Sigmoid colon (tissue), 7 donors: ENCODE measurements at places on chromosomes 4 and X. TPM values are rescaled to one million over a fixed set of nuclear protein-coding genes. Genes with fewer than 3 reads are reported as not detected.

- DNase-seq: no peak
Observed at GRCh38 chrX:44299177-44299576, 44.3 kb downstream of the EFHC2 start.

GRCh38 chrX:16445166-16445752, 204.7 kb upstream of the S100G start:
- no peak for DNase-seq

DNA sequence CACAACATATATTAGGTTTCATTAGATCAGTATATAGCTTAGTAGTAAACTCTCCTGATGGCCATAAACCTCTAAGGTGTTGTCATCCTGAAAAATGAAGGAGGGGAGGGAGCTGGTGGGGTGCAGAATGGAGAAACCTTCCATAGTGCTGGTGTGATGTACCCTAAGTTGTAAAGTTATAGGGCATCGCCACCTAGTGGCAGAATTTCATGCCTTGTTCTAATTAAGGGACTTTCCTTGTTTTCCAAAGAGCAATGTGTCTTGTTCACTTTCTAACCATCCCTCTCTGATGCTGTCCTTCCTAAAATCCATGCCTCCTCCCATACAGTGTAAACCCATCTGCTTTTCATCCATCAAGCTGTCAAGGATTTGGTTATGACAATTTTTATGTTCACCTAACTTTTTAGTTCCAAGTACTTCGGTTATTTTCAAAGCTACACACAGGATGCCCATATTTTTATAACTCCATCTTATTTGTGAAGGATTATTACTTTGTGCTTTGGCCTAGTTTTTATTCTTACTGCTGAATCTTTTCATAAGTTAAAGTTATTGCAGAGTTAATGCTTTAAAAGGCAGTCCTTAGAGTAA, 4.5 kb downstream of the NBDY start:
- DNase-seq: peak; percentile 71

- DNase-seq: no peak
Observed at GRCh38 chr4:99052902-99053301, 35.7 kb downstream of the ADH5 start.

DNA sequence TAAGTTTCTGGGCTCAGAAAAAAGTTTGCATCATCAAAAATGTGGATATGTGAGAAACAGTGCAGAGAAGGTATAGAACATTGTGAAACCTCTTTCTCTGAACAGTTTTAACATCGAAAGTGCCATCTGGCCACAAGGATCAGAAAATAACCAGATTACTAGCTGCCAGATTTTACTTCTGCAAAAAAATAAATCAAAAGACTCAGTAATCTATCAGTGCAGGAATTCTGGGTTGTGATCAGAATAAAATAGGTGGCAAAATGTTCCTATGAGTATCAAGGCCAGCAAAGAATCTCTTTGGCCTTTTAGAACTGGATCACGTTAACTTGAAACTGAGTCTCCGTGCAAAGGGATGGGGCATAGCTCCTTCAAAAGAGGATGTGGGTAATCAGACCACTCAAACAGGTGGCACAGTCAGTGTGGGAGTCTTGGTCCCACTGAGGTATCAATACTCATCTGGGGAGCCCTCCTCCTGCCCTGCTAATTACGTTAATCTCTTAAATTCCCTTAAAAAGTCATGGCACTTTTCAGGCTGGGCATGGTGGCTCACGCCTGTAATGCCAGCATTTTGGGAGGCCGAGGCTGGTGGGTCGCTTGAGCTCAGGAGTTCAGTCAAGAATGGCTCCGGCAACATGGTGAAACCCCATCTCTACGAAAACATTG, 26.7 kb upstream of the RBM47 start:
- DNase-seq: no peak

GRCh38 chr4:47075262-47075661, 43.9 kb downstream of the GABRB1 start:
- DNase-seq: no peak

GRCh38 chr4:156948133-156948532, 23.5 kb downstream of the PDGFC start:
- DNase-seq: no peak

- no peak for DNase-seq
Observed at GRCh38 chr4:55032179-55032578, 93.2 kb downstream of the KDR start.

GRCh38 chrX:15366506-15367352, 17.5 kb downstream of the VEGFD start:
- no peak for DNase-seq

- no peak for DNase-seq
Observed at GRCh38 chr4:53088152-53088551, 226.0 kb downstream of the RASL11B start.

DNA sequence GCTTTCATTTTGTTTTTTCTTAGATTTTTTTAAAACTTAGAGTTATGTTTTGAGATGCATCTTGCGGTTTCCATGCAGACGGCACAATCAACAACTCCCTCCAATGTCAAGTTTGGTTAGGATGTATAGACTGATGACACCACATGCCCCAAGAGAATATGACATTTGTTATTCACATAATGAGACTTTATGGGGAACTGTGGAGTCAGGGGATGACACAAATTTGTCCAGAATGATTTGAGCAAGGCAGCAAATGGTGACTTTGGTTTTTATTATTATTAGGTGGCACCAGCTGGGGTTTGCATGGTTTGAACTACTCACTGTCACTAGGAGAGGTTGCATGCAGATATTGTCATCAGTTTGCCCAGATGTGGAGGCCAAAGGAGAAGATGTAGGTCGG, 461.8 kb upstream of the PRKX start:
- no peak for DNase-seq

DNA sequence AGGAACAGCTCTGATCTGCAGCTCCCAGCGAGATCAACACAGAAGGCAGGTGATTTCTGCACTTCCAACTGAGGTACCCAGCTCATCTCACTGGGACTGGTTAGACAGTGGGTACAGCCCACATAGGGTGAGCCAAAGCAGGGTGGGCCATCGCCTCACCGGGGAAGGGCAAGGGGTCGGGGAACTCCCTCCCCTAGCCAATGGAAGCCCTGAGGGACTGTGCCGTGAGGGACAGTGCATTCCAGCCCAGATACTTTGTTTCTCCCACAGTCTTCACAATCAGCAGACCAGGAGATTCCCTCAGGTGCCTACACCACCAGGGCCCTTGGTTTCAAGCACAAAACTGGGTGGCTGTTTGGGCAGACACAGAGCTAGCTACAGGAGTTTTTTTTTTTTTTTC, 555.9 kb downstream of the BCOR start:
- no peak for DNase-seq

DNA sequence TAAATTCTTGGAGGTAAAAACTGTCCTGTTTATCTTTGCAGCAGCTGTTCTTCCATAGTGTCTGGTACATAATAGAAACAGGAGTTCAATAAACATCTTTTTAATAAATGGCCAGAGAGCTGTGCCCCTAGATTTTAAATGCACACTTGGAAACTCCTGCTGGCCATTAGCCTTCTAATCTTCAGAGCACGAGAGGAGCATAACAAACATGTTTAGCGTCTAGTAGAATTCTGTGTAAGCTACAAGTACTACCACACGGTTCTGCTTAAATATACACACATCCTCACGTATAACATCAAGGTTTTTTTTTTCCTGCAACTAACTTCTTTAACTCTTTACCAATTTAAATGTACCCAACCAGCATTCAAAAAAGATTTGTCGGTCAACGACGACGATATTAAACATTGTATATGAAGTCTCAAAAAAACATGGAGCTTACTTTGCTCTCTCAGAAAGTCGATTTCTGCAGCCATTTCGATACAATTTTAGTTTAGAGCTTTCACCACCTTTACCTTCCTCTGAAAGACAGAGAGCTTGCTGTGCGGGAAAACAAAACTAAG, 628 bp downstream of the SCLT1 start:
- DNase-seq: no peak

DNA sequence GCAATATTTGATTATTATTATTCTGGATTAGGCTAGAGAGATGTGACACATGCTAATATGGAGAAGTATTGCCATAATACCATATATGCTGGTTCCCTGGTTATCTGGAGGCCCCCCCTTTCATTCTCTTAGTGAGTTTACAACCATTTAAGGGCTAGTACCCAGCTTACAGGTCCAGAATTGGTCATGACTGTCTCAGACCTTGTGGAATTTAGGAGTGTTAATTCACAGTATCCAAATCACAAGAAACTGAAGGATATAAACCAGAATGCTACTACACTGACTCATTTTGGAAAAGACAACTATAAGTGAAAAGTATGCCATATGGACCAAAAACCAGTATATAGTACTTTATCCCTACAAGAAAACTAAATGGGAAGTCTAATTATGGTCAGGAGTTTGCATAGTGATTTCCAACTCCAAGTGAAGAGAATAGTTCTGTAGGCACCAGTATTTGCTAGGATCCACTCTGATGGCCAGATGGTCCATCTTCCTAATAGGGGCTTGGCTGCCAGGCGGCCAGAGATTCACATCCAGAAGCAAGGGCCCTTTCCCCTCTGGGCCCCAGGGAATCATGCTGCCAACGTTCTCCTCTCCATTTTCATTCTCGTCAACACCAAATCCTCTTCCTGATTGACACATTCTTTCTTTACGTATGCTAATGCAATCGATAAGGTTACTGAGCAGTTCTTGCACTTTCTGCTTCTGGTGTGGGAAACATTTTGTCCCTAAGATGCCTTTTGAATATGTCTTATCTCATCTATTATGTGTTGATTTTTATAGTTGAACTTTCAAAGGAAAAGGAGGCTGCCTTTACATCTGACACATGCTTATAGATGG, 123.6 kb downstream of the SHROOM3 start:
- no peak for DNase-seq

- DNase-seq: no peak
Observed at GRCh38 chrX:12421918-12422317, 283.6 kb downstream of the FRMPD4 start.

GRCh38 chr4:73883306-73883705, 14.1 kb downstream of the CXCL1 start:
- DNase-seq: no peak

RNF150 gene
- 61.8 TPM for total RNA-seq

SPACA5 gene
- not detected for total RNA-seq

RS1 gene
- not detected for total RNA-seq

BRS3 gene
- total RNA-seq: not detected

TCP11X2 gene
- not detected for total RNA-seq

TMEM255A gene
- total RNA-seq: 4.6 TPM

FAM9C gene
- total RNA-seq: not detected
